ENCODE measurements at places on chromosomes 4 and X.

GRCh38 chrX:39477762-39478120, 620.0 kb downstream of the BCOR start:
- no peak for DNase-seq

- no peak for DNase-seq
Observed at GRCh38 chr4:90575371-90575770, 448.2 kb downstream of the CCSER1 start.

- DNase-seq, result no peak
Observed at GRCh38 chr4:31374256-31374960, 654.2 kb downstream of the PCDH7 start.

- no peak for DNase-seq
Observed at GRCh38 chr4:103948244-103949018, 228.6 kb upstream of the TACR3 start.

DNA sequence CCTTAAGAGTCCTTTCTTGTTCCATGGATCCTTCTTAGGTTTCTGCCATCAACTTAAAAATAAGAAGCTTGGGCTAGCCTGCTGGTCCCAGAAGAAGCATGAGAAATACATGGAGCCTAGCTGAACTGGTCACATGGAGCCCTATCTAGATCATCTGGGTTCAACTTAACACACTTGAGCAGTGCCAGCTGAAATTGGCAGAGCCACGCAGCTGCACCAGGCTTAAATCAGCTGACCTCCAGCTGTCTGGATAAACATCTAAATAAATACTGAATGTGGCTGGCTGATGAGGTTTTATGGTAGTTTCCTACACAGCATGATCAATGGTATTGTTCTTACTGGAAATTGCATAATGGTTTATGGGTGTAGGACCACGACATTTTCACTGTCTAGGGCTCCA, 598.4 kb upstream of the FAM241A start:
- no peak for DNase-seq

DNA sequence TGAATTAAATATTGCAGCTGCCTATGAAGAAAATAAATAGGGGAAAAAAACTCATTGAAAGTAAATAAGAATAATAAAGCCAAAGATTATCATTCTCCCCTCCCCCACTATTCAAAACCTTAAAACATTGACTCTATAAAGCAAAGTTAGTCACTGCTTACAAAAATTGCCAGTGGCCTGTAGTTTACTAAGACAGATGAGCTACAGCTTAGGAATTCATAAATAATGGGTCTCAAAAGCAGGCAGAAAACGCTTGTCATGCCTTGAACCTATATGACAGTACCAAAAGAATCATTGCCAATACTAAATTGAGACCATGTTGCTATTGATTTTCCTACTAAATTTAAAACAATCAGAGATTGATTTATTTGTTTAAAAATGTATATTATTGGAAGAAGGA, 78.9 kb downstream of the SLC10A7 start:
- DNase-seq, result no peak

DNA sequence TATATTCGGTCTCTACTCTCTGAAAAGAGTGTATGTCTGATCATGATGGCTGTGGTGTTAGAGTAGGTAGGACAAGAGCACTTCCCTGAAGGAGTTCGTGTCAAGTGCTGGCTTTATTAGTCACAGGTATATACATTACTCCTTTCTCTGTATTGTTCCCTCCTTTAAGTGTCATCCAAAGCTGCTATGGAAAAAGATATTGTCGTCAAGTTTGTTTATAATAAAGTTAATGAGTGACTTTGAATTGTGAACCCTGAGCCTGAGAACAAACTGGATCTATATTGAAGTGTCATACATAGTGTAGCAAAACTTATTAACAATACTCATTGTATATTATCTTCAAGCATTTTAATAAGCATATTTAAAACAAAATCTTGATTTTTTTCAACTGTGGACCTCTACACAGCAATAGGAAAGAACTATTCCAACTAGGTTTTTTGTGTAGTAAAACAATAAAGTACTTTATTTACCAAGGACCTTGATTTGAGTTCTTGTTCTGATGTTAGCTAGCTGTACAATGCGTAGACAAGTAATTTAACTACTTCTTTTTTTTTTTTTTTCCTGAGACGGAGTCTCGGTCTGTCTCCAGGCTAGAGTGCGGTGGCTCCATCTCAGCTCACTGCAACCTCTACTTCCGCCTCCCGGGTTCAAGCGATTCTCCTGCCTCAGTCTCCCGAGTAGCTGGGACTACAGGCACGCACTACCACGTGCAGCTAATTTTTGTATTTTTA, 177.7 kb downstream of the RAPGEF2 start:
- no peak for DNase-seq

DNA sequence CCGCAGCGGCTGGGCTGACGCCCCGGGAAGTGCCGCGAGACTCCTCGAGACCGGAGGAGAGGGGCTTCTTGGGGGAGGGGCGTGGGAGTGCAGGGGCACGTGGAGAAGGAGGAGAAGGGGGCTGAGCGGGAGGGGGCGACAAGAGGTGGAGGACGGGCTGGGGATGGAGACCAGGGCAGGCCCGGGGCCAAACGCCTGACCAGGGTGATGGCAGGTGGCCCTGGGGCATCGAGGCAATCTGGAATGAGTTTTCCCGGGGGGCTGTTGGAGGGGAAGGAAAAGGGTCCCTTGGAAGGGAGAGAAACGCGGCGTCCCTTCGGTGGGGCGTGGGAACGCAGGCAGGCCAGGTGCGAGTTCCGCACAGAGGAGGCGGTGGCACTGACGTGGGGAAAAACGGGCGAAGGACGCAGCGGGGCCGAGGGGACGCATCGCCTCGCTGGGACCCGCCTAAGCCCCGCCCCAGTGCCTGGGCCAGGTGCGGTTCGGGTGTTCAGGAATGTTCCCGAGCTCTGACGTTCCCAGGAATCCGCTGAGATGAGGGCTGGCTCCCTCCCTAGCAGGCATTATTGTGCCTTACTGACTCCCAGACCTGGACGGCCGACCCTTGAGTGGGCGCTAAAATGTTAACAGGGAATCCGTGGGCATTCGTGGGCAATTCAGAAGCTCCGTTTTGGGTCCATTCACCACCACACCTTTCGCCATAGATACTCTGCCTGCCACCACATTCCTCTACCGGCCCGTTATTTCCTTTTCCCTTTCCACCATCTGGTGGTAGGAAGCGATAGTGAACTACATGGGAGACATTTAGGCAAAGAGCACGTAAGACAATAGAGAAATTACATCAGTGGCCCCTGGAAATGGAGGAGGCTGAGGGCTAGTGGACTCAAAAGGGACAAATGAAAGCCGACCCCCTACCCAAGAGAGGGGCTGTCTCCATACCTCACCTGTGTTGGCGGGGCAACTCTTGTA, 795 bp upstream of the SH3KBP1 start:
- no peak for DNase-seq

DNA sequence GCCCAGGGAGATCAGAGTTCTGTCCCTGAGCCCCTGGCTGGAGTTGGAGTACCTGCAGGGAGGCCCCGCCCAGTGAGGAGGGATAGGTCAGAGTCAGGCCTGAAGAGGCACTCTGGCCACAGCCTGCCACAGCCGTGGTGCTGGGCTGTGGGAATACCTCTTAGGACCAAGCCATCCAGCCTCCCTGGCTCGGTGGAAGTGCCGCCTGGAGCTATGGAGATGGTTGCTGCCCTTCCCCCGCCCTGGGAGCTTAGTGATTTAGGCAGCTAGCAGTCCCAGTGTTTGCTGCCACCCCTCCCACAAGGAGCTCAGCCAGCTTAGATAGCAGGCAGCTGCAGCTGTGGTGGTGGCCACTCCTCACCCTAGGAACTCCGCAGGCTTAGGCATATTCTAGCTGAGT, 446.3 kb upstream of the GNPDA2 start:
- DNase-seq, result no peak

DNA sequence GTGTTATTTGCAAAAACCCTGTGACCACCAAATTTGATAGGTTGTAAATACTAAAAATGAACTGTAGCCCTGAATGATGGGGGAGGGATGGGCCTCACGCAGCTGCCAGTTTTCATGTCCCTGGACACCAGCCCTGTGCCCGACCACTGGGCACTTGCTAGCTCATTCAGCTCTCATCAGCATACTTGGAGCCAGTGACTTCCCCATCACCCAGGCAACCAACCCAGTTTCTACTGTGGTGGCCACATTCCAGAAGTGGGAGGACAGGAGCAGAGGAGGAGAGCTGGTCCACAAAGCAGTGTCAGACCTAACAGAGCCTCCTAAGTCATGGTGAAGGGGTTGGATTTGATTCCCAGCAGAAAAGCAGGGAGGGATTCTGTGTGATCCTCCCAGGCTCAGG, 128.2 kb downstream of the CPEB2 start:
- DNase-seq, result no peak

DNA sequence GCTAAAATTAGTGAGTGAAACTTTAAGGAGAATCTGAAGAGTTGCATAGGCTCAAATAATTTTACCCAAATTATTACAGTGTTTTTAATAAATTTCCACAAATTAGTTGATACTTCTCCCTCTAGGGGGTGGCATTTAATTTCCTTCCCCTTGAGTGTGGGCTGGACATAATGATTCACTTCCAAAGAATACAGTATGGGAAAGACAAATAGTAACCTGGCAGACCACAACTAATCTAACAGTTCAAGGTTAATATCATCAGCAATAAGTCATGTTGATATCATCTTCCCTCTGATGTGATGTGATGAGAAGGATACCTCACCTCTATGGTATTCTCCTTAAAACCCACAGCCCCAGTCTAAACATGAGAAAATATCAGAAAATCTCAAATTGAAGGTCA, 15.5 kb downstream of the PFKFB1 start:
- no peak for DNase-seq

- DNase-seq, result no peak
Observed at GRCh38 chr4:22978656-22979055, 285.9 kb downstream of the GBA3 start.

GRCh38 chr4:73902038-73902637, 32.9 kb downstream of the CXCL1 start:
- no peak for DNase-seq

DNA sequence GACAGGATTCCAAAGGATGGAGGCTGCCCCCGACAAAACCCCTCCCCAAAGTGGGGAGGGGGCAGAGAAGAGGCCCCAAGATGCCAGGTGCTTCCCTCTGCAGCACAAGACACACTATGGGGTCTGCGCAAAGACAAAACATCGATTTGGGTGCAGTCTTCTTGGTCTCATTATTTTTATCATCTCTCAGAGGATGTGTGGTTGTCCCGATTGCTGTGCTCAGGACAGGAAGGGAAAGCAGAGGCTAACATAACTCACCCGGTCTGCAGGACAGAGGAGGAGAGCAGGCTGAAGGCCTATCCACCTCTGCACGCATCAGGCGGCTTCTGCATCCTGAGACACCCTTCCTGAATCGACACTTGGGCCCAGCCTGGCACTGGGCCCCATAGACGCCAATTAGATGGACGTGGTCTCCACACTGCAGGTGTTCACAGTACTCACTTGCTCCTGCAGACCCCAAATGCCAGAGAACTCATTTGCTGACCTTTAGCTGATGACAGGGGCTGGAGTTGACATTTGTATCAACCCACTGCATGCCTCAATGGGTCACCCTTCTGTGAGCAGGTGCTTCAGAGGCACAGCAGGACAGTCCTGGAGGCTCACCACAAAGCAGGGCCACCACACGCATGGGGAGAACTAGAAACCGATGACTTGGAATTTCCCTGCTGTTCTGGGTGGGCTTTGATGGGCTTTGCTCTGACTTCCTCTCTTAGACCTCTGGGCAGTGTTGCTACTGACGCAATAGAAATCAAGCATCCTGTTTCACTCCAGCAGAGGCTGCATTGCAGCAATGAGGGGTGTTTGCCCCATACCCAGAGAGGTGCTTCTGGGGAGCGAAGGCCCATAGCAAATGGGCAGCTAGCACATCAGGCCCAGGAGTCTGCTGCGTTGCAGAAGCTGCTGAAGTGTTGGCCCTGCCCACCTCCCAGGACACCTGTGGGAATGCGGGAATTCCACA, 96.3 kb upstream of the ENPP6 start:
- no peak for DNase-seq

GRCh38 chr4:176335421-176335820, 15.7 kb downstream of the SPCS3 start:
- DNase-seq, result no peak

Data from esophagus squamous epithelium (tissue), 5 donors.